Tongue (tissue), 3 donors: ENCODE measurements at places on chromosomes 12 and 14. TPM values are rescaled to one million over a fixed set of nuclear protein-coding genes. Genes with fewer than 3 reads are reported as not detected.

DNA sequence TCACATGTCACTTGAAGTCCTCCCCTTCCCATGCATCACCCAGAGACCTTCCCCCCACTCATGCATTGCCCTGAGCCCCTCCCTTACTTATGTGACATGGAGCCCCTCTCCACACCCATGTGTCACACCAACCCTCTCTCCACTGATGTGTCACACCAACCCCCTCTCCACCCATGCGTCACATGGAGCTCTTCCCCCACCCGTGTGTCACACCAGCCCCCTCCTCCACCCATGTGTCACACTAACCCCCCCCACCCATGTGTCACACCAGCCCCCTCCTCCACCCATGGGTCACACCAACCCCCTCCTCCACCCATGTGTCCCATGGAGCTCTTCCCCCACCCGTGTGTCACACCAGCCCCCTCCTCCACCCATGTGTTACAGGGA lies 30.4 kb downstream of the RTL1 start:
- DNase-seq = no peak

DNA sequence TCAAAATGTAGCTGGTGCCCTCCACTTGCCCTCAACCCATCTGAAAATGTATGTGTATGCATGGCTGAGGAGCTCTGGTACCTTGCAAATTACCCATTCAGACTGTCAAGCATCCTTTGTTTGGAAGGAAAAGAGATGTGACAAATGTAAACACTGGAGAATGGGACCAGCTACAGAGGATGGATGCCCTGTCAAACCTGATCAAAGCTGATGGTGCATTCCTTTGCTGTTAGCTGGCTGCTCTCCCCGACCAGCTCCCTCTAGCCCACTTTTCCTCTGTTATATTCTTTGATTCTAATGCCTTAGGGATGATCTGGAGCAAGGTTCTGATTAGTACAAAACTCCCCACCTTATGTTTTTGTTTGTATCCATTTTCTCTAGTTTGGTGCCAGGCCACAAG lies 310.3 kb downstream of the C12orf75 start:
- DNase-seq = no peak

DNA sequence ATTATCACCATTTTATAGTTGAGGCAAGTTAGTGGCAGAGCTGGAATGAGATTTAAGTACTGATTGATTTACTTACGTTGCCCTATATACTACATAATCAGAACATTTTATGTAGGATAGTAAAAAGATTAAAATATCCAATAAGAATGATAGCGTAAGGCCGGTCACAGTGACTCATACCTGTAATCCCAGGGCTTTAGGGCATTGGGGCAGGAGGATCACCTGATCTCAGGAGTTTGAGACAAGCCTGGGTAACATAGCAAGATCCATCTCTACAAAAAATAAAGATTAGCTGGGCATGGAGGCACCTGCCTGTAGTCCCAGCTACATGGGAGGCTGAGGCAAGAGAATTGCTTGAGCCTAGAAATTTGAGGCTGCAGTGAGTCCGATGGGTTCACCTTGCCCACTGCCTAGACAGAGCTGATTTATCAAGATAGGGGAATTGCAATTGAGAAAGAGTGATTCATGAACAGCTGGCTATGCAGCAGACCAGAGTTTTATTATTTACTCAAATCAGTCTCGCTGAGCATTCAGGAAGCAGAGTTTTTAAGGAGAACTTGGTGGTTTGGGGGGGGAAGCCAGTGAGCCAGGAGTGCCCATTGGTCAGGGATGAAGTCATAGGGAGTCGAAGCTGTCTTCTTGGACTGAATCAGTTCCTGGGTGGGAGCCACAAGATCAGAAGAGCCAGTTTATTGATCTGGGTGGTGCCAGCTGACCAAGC lies 24.7 kb upstream of the SGPP1 start:
- no peak for DNase-seq

GRCh38 chr12:32166510-32166909 lies 59.9 kb downstream of the BICD1 start:
- DNase-seq = no peak

GRCh38 chr14:73234586-73235394 lies 2.5 kb upstream of the PAPLN start:
- no peak for DNase-seq

GRCh38 chr12:97075934-97076630 lies 169.0 kb downstream of the NEDD1 start:
- peak; percentile 8 for DNase-seq

DNA sequence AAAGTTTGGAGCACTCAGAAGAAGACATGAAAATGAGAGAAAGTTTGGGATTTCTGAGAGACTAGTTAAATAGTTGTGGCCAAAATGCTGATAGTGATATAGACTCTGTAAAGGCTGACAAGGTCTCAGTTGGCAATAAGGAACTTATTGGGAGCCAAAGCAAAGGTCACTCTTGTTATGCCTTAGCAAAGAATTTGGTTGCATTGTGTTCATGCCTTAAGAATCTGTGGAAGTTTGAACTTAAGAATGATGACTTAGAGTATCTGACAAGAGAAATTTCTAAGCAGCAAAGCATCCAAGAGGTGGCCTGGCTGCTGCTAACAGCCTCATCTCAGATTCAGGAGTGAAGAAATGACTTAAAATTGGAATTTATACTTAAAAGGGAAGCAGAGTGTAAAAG lies 113.8 kb downstream of the PIK3C2G start:
- no peak for DNase-seq

GRCh38 chr14:33884916-33885315 lies 66.0 kb downstream of the EGLN3 start:
- no peak for DNase-seq

GRCh38 chr14:22047115-22047514 lies 373.5 kb upstream of the OR4E1 start:
- peak; percentile 67 for DNase-seq

DNA sequence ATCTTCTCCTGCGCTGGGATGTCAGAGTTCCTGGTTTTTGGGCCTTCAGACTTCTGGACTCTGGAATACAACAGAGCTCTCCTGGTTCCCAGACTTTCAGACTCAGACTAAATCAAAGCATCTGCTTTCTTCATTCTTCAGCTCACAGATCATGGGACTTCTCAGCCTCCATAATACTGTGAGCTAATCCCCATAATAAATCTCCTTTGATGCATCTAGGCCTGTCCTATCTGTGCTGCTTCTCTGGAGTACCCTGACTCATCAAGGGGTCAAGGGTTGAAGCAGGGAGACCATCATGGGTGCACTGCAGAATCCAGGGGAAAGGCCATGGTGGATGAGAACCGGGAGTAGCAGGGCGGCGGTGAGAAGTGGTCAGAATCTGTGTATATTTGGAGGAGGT lies 1094.1 kb upstream of the TMEM132C start:
- DNase-seq = no peak

- DNase-seq = peak; percentile 42
Measured at GRCh38 chr14:52269982-52270381, 2.5 kb downstream of the PTGDR start.

DNA sequence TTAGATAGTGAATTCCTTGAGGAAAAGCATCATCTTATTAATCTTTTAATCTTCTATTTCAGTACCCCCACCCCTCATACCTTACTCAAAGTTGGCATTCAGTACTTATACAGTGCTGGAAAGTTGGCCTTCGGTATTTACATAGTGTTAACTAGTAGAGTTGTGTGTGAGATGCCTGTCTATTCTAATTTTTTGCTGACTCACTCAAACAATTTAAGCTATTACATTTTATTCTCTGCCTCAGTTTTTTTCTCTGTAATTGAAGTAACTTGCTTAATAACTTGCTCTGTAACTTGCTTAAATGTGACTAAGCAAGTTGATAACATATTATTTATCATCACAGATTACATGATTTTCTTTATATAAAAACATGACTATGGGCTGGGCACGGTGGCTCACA lies 20.3 kb downstream of the DNAL1 start:
- DNase-seq = no peak

Gene LRRC10
- total RNA-seq = not detected

Gene CYP46A1
- 3.1 TPM for total RNA-seq

Gene CCDC184
- total RNA-seq = 1.2 TPM

Gene FERMT2
- 124 TPM for total RNA-seq

Gene TCL1A
- 3.5 TPM for total RNA-seq

Gene MFAP5
- total RNA-seq = 100 TPM

Gene MED6
- total RNA-seq = 57.1 TPM

Gene INTS13
- 19.3 TPM for total RNA-seq

Gene DDN
- total RNA-seq = 2.4 TPM

Gene RASSF9
- 4.3 TPM for total RNA-seq

Gene KRT5
- 1,219 TPM for total RNA-seq

Gene PMCH
- not detected for total RNA-seq

Gene RHOF
- total RNA-seq = 7.8 TPM
